Cerebellar nuclear complex (tissue), 1 donor: ENCODE measurements at places on chromosomes 4 and X.

- DNase-seq, result no peak
These were observed 516.5 kb upstream of the CNKSR2 start for GRCh38 chrX:20857746-20858145.

- no peak for DNase-seq
These were observed 79.9 kb downstream of the CHST7 start for GRCh38 chrX:46653482-46653881.

- DNase-seq, result no peak
These were observed 239.1 kb downstream of the EVC2 start for GRCh38 chr4:5469151-5469775.

DNA sequence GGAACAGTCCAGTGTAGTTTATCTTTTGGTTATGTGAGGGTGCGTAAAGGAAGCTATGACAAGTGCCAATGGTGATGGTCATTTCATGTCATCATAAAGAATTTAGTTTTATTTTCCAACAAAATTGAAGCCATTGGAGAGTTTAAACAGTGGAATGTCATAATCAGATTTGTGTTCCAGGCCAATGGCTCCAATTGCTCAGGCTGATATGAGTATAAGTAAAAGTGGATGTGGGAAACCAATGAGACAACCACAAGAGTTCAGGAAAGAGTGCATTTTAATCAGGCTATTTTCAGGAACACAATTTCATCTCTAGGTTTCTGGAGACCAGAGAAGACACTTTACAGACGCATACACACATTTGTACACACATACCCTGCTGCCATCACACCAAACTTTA is 20.7 kb downstream of the SPANXC start:
- DNase-seq, result no peak

GRCh38 chrX:17161991-17162390 is 213.0 kb upstream of the NHS start:
- no peak for DNase-seq

- no peak for DNase-seq
These were observed 18.9 kb downstream of the PRDM8 start for GRCh38 chr4:80216100-80216761.
